ENCODE measurements at places on chromosomes 6 and 20. TPM values are rescaled to one million over a fixed set of nuclear protein-coding genes. Genes with fewer than 3 reads are reported as not detected.

The HMGA1 gene
- 129 TPM for total RNA-seq

The CCR6 gene
- not detected for total RNA-seq

The SYTL3 gene
- 0.85 TPM for total RNA-seq

DNA sequence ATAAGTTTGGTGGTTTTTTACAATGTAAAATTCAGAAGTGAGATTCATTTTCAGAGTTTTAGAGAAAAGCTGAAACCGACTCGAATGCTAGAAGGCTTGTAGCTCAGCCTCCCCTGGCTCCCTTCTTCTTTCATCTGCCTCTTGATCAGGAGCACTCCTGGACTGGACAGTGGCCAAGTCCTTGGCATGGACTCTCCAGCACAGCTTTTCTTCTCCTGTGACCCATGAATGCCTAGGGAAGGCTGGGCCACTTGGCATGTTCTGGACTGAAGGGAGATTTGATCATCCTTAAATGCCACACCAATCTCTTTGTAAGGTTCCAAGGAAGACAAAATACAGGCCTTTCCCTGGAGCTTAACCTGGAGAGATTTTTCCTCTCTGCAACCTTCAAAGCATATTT lies 384.0 kb upstream of the SASH1 start:
- DNase-seq: no peak

GRCh38 chr20:54368570-54368969 lies 106.8 kb upstream of the DOK5 start:
- no peak for DNase-seq

DNA sequence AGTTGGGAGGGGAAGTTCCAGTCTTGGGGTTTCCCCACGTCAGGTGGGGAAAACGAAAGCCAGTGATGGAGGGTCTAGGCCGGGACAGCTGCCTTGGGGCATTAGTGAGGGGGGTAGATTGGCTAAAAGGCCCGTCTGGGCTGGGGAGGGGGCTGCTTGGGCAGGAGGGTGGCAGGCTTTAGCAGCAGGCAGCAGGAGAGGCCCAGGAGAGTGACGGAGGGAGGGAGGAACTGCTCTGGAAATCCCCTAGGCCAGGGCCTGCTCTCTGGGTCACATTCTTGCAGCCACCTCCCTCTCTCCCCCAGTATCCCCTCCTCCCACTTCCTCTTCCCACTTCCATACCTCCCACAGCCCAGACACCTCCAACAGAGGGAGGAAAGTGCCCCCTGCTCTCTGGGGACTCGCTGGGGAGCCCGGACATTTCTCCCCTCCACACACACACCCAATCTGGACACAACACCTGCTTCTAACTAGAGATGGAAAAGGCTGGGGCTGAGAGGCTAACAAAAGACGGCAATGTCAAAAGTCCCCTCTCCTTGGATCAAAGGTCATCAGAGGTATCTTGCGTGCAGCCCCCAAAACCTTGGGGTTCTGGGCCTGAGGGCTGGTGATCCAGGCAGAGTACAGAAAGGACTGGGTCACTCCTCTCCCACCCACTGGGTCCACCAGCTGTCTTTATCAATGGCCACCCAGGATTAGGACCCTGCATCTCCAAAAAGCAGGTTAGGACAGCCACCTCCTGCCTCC lies 1.8 kb downstream of the NFKBIE start:
- DNase-seq: no peak
